Activated naive CD4-positive, alpha-beta T cell treated with anti-CD3 and anti-CD28 coated beads for 36 hours (primary cell): ENCODE measurements at places on chromosomes 3 and 15. TPM values are rescaled to one million over a fixed set of nuclear protein-coding genes. Genes with fewer than 3 reads are reported as not detected.

GRCh38 chr3:87828046-87828445 lies 230.8 kb downstream of the CGGBP1 start:
- DNase-seq = no peak

- DNase-seq = no peak
Measured at GRCh38 chr15:63049783-63050371, 7.3 kb downstream of the TPM1 start.

The KIF15 gene
- total RNA-seq = 42.1 TPM

- DNase-seq = no peak
Measured at GRCh38 chr15:62976301-62976881, 66.2 kb upstream of the TPM1 start.

The MAPKBP1 gene
- total RNA-seq = 13.9 TPM

The ACKR2 gene
- 0.42 TPM for total RNA-seq

GRCh38 chr3:15052335-15053242 lies 12.5 kb downstream of the MRPS25 start:
- DNase-seq = no peak

GRCh38 chr3:56219894-56220805 lies 248.1 kb downstream of the ERC2 start:
- no peak for DNase-seq

DNA sequence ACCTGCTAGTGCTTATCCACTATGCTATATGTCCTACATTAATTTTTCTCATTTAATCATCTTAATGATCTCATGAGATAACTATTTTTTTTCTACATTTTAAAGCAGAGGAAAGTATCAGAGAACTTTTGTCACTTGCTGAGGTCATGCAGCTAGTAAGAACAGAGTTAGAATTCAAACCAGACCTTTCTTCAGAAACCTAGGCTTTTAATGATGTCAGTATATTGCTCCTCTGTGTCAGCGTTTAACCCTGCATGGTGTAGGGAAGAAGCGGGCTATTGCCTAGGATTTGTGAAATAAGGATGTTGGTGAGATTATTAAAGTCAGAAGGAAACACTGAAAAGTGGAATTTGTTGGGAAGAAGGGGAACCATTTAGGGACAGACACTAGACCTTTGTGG lies 121.2 kb downstream of the AKAP13 start:
- DNase-seq = no peak

DNA sequence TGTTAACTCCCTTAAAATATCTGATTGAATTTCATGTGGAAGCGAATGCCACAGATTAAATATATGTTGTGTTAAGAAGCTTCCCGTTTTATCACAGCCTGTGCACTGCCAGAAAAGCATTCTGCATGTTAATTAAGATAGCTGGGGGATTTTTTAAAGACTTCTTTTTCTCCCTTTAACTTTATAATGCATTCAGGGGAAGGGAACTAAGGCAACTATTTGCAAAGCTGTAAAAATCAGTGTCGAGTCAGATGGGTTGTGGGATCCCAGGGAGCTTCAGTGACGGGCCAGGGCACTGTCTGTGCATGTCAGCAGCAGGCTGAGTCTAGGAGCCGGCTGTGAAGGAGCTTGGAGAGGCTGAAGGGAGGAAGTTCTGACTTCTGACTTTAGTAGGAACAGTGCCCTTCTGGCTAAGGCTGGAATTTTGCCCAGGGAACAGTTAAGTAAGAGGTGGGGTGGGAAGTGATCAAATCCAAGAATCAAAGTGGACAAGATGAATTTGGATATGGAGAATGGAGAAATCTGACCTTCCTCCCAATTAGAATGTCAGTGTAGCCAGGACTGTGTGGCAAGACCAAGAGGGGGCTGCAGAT lies 77.7 kb downstream of the ABHD5 start:
- no peak for DNase-seq

- DNase-seq = no peak
Measured at GRCh38 chr15:26757141-26757540, 15.7 kb downstream of the GABRB3 start.

The LRRC31 gene
- total RNA-seq = not detected

DNA sequence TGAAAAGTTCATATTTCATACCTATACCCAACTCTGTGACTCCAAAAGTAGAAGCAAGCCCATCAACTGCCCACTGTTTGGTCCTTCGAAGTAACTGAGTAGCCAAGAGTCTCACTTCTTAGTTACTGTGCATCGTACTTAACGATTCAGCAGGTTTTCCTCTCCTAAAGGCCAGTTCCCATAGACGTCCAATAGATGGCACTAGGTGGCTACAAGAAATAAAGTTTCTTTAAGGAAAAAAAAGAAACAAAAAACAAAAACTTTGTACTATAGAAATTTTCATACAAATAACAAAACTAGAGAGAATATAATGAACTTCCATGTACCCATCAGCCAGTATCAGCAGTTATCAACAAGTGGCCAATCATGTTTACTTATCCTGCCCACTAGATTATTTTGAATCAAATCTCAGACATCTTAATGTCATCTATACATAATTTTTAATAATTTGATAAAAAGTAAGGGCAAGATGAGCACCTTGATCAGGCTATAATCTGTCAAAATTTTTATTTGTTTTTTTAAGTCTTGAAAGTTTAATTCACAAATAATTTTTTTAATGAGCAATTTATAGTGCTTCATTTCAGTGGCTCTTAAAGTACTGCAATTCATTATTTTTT lies 63.8 kb upstream of the ACP3 start:
- DNase-seq = peak; percentile 25

DNA sequence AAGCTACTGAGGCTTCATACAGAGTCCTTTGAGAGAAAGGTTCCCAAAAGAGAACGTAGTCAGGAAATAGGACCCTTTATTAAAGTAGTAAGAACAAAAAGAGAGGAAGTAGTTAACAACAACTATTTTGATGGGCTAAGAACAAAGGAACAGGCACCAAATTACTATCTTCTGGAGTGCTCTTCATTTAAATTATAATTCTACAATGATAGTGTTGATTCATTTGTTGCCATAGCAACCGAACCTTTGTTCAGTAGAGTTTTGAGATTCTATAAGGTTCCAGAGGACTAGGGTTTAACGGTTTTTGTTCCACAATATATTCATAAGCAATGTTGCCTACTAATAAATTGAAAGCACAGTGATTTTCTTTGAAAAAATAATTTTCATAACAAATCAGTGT lies 78.8 kb downstream of the CMSS1 start:
- DNase-seq = no peak

- DNase-seq = no peak
Measured at GRCh38 chr15:73647259-73648013, 14.2 kb upstream of the NPTN start.
